Activated CD8-positive, alpha-beta memory T cell treated with anti-CD3 and anti-CD28 coated beads for 1 hour (primary cell): ENCODE measurements at places on chromosomes 5 and 9.

DNA sequence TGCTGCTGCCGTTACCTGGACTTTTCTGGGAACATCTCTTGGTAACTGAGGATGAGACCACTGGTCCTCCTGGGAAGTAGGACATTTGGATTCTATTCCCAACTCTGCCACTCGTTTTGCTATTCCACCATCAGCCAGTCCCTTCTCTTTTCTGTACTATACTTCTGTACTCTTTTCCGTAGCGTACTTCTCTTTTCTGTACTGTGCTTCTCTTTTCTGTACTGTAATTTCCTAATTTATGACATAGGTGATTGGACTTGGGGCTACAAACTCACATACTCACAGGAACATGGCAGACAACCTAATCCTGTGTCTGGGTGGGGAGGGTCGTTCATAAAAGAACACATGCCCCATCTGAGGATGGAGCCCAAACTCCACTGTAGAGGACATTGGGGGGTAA, 335.3 kb upstream of the PANK3 start:
- DNase-seq: no peak

DNA sequence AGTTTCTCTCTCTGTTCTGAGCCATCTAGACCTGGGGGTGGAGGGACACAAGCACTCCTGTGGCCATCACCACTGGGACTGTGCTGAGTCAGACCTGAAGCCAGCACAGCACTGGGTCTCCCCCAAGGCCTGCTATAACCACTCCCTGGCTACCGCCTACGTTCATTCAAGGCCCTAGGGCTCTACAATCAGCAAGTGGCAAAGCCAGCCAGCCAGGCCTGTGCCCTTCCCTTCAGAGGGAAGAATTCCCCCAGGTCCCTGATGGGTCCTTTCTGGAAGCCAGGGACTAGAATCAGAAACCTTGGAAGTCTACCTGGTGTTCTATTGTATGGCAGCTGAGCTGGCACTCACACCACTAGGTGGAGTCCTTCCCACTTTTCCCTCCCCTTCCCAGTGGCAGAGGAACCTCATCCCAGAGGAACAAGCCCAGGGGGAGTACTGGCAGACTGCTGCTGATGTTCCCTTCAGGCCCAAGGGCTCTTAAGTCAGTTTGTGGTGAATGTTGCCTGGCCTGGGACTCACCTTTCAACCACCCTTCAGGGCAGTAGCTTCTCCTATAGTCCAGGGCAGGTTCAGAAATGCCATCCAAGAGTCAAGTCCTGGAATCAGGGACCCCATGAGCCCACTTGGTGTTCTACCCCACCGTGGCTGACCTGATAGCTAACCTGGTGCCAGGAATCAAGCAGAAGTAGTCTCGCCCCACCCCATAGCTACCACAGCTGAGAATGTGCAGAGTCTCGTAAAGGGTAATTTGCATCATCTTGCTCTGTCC, 20.0 kb downstream of the JMY start:
- no peak for DNase-seq

- DNase-seq: peak; percentile 17
These were observed 190.0 kb downstream of the FANCC start for GRCh38 chr9:95127249-95128176.

GRCh38 chr5:880816-881550, 11.6 kb downstream of the BRD9 start:
- DNase-seq: no peak

GRCh38 chr5:162487528-162488525, 420.3 kb downstream of the GABRG2 start:
- DNase-seq: no peak

- no peak for DNase-seq
These were observed 47.2 kb downstream of the CAMK2A start for GRCh38 chr5:150242251-150242894.

GRCh38 chr9:69454321-69454720, 129.3 kb downstream of the ENTREP1 start:
- DNase-seq: no peak

DNA sequence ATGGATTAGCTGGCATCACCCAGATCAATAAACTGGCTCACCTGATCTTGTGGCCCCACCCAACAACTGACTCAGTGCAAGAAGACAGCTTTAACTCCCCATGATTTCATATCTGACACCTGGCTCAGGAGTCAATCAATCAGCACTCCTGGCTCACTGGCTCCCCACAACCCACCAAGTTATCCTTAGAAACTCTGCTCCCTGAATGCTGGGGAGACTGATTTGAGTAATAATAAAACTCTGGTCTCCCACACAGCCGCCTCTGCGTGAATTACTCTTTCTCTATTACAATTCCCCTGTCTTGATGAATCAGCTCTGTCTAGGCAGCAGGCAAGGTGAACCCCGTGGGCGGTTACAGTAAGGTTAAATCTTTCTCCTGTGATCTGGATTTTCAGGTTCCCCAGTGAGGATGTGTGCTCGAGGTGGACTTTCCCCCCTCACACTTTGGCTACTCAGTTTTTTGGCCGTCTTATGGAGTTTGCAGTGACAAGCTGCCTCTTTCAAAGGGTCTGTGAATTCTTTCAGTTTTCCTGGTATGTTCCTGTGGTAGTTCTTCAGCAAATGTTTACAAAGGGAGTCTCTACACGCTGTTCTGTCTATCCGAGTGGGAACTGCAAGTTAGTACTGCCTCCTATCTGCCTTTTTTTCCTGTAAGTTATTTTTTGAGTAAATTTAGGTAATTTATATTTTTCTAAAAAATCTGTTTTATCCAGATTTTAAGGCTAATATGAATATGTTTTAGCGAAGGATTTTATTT, 500.2 kb upstream of the NUDT12 start:
- DNase-seq: no peak

DNA sequence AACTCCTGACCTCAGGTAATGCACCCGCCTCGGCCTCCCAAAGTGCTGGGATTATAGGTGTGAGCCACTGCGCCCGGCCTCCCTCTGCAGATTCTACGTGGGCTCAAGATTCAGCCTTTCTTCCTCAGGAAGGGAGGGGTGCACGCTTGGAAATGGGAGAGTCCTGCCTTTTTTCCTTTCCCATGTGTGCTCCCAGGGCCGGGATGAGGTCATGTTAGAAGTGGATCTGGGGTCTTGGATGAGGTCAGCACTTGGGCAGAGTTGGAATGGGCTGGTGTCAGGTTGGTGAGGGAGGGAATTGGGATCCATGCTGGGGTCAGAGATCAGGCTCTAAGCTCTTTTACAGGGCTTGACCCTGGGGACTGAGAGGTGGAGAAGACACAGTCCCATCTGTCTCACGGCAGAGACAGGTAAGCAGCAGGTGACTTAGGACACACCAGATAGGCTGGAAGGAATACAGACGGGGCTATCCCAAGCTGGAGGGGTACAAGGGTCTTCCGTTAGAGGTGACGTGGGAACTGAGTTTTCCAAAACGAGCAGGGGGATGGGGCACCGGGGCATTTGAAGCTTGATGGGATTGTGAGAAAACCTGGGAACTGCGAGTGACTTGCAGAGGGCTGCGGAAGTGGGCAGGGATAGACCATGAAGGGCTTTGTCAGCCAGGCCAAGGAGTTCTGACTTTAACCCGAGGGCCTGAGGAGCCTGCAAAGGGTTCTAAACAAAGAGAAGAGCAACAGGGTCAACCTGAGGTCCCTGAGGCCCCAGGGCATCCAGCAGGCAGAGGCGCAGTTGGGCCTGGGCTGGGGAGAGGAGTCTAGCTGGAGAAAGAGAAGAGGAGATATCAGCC, 1.8 kb upstream of the AQP7 start:
- no peak for DNase-seq

GRCh38 chr5:143484601-143485000, 81.1 kb upstream of the NR3C1 start:
- DNase-seq: no peak

- DNase-seq: no peak
These were observed 262.3 kb downstream of the TAF11L14 start for GRCh38 chr5:17896605-17897004.

DNA sequence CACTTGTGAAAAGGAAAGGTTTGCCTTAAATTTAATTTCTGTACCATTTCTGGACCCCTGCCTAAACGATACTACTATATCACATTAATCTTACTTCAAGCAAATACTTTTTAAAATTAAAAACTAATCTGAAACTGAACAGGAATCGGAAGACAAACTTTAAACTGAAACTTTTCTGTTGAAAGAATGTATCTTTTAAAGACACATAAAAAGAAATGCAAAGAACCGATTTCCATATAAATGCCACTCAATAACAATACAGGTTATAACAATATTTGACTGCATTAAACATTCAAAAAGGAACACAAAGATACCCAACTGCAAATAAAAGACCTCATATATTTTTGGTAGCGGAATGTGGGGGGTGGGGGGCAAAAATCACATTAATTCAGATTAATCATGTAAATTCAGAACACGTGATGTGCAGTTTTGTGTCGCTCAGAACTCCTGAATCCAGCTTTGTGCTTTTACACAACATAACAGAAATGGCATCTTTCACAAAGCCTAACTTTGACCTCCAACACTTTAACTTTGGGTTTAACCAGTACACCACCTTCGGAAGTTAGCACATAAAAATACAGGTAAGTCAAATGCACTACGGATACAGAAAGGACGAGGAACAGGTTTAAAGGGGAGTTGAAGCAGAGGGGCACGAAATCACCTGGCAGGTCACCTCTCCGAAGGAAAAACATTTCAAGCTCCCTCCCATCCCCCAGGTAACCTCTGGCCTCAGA, 925 bp downstream of the LIFR start:
- no peak for DNase-seq

GRCh38 chr9:8206720-8207119, 407.1 kb upstream of the DMAC1 start:
- no peak for DNase-seq

DNA sequence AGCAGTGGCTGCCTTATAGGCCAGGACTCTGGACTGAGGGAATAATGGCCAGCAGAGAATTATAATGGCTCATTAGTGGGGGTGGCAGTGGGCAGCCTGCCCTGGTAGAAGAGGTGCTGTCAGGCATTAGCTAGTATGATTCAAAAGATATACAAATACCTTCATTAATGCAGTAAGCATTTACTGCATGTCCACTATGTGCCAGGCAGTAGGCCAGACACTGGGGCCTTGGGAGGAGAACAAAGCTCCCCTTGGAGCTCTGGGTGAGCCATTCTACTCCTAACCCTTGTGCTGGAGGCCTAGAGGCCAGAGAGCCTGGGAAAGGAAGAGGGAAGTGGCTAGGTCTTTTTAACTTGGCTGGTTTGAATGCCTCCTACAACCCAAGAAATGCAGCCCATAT, 2.0 kb upstream of the GARNL3 start:
- DNase-seq: no peak

DNA sequence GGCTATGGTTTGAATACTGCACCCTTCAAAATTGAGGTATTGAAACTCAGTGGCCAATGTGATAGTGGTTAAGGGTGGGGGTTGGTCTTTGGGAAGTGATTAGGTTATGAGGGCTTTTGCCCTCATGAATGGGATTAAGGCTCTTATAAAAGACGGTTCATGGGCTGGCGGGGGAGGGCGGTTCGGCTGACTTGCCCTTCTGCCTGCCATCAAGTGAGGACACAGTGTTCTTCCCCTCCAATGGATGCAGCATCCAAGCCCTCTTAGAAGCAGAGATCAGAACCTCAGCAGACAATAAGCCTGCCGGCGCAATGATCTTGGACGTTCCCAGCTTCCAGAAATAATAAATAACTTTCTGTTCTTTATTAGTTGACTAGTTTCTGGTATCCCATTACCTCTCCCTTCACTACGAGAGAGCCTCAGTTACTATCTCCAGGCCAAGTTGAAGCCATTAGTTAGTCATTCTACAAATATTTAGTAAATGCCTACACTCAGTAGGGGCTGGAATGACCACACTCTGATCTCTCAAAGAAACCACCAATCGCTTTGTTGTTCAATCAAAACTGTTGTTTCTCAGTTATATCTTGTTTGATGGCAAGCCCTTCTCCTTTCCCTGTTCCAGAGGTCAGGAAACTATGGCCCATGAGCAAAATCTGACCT, 219.3 kb downstream of the TSSK1B start:
- DNase-seq: no peak

DNA sequence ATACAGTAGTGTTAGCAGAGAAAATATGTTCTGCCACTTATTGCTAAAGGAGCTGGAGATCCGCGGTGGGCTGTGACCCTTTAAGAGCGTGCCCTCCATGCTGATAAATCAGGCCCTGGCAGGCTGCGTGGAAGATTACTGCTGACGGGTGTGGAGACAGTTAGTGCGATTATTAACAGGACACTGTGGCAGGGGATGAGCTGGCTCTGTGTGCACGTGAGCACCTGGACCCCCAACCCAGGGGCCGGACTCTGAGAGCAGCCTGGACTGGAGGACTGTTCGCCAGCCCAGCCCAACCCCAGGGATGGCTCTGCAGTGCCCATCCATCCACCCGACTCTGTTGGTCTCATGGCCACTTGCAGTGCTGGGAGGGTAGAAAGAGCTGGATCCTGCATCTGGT, 162.0 kb downstream of the MELK start:
- DNase-seq: no peak

DNA sequence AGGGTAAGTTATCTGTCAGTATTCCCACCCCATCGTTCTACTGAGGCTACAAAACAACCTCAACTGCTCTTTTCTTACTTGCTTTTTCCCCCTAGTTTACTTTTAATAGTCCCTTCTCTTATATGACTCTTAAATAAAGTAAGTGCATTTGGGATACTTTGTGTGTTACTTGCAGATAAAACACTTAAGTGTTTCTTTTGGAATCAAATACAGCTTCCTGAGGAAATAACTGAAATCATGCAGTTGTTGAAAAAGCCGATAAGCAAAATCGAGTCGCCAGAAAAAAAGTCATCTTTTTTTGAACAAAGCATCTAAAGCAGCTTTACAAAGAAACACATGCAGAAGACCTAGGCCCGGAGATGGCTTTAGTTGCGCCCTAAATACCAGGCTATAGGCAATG, 53.5 kb upstream of the EPB41L4A start:
- DNase-seq: no peak
